RKO (cell line): ENCODE measurements at places on chromosomes 3 and 15.

DNA sequence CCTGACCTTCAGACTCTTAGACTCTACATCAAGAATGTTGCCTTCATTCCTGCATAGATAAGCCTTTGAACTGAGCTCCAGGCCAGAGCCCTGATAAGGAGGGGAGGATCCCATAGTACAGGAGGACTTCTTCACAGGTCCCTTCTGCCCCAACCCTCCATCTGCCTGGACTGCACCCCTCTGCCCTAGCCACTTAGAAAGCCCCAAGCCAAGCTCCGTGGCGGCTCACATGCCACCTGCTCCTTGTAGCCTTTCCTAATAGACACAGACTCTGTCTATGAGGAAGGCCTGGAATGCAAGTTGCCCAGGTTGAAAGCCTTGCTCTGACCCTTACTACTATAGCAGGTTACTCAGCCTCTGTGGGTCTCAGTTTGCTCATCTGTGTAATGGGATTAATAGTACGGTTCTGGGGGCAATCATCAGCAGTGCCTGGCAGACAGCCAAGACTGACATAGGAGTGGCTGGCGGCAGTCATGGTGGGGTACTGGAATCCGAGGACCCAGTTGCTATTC lies 11.6 kb downstream of the PCSK6 start:
- DNase-seq: no peak

DNA sequence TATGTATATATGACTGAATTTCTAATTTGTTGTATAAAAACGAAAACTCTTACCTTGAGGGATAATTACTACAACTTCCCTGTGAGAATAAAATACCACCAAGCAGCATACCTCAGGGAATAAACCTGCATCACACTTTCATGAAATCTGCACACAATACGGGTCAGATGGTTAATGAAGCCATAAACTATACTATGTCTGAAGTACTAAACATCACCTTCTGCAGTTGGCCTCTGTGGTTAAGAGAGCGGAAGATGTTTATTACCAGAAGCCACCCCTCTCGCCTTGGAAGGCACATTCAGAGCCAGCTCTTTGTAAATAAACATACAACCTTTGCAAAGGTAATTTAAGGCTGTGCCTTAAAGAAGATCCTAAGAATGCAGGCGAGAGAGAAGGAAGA lies 462.1 kb upstream of the NR2F2 start:
- DNase-seq: no peak

DNA sequence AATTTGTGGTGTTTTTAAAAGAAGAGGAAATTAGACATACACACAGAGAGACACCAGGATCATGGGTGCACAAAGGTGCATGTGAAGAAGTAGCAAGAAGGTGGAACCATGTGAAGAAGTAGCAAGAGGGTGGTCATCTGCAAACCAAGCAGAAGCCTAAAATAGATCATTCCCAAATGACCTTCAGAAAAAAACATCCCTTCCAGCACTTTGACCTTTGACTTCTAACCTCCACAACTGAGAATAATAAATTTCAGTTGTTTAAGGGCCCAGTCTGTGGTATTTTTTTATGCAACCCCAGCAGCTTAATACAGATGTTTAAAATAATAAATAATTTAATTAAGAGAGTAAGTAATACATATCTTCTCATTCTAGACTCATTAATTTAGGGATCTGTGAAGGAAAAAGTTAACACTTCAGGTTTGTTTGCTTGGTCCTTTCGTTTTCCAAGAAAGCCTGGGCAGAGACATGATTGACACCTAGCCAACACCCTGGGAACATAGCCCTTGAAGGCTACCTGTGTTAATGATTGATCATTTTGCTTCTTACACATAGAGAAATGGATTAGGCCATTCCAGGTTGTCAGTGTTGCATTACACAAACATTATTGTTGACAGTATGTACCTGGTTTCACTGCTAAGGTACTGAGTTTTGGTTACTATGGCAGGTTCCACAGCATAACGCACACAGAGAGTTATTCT lies 1331.2 kb upstream of the GBE1 start:
- no peak for DNase-seq

DNA sequence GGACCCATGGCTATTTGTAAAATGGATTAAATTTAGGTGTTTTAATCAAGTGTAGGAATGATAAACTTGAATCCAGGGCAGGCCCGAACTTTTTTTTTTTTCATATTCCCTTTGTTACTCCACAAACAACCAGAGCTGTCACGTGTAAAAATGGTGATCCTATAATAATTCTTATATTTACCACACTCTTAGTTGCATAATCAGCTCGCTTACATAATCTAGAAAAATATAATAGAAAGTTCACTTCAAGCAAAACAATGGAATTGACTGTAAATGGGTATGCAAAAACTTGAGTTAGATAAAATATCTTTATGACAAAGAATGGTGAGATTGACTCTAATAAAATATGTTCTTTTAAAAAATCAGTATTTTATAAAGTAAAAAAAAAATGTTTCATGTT lies 2.1 kb upstream of the PAQR9 start:
- no peak for DNase-seq

- no peak for DNase-seq
Observed at GRCh38 chr15:29003191-29003839, 117.5 kb downstream of the APBA2 start.

DNA sequence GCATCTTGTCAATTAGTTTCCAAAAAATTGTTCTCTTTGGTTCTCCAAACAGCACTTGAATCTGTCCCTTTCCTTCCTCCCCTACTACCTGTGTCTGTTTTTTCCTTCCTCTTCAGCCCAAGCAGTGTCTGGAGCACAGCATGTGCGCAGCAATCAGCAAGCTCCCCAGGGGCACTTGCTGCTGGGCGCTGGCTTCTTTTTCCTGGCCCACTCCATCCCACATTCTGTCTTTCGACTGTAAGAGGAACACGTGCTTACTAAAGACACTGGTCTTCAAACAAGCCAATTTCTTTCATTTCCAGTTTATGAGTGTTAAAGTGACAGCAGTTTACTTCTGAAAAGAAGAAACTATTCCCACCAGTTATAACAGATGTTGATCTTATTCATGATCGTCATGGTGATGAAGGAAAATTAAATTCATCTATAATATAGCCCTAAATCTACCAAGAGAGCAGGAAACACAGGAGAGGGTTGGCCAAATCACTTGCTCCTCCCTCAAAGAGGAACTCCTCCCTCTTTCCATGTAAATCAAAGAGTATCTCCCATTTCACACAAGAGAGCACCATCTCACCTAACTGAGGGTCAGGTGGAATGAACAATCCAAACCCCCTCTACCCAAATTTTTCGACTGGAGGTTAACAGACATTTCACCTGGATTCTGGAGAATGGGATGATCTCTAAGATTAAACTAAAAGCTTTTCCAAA lies 115.4 kb downstream of the IGF2BP2 start:
- DNase-seq: no peak

- DNase-seq: no peak
Observed at GRCh38 chr3:178059836-178060235, 476.4 kb upstream of the KCNMB2 start.

DNA sequence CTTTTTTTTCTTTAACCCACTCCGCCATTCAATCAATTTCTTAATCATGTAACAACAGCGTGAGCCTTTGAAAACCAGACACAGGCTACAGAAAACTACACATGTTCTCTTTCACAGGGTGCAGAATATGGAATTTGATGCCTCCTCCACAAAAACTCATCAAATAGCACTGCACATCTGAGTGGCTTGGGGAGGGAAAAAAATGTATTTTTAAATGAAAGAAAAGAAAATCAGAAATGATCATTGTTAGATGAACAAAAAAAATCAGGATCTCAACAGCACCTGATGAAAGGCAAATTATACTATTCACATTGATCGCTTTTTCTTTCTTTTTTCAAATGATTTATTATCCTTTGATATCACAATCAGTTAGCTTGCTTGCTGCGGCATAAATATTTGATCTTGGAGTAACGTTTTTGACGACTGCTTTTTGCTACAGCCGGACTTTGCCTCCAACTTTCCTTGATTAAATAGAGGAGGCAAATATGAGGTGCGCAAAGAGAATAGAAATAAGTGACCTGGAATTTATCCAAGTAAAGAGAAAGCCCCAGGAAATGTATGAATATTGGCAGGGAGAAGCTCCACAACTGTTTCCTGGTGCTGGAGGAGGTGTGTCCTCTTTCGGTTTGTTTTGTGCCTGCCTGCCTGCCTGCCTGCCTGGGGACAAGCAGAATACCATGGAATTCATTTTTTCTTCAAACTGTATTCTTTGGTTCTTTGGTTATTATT lies 63.1 kb downstream of the EDEM1 start:
- no peak for DNase-seq
